AG04450 (cell line): ENCODE measurements at places on chromosomes 7 and 10. TPM values are rescaled to one million over a fixed set of nuclear protein-coding genes. Genes with fewer than 3 reads are reported as not detected.

DNA sequence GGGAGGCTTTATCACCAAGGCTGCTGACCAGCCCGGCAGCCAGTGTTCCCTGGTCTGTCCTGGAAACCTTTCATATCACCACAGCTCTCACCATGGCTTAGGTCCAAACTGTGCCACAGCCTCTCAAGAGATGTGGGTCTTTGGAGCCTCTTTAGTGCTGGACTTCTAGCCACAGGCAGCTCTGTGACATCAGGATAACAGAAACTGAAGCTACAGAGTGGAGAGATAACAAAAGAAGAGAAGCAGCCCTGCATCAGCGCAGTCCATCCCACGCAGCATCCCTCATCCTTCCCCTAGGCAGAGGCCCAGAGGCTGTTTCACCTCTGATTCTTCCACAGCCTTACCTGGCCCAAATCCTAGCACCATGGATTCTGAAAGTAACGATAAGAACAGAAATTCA is 187.9 kb upstream of the KMT2E start:
- no peak for DNase-seq

Gene IFIT1
- polyA plus RNA-seq, result 24.3 and 32.8 TPM in 2 replicates

- DNase-seq, result no peak
Measured at GRCh38 chr7:65980478-65981250, 1.3 kb downstream of the GUSB start.

Gene NKX2-3
- not detected in 2 replicates for polyA plus RNA-seq

Gene SLC18A2
- 0.01 TPM in 1 of 2 replicates, not detected in the other for polyA plus RNA-seq

- DNase-seq, result no peak
Measured at GRCh38 chr7:155517969-155518368, 28.4 kb downstream of the CNPY1 start.

Gene MACC1
- polyA plus RNA-seq, result 0.06 and 0.07 TPM in 2 replicates

GRCh38 chr7:151086802-151087244 is 548 bp downstream of the AGAP3 start:
- no peak for DNase-seq

Gene ATP5MK
- polyA plus RNA-seq, result 258 and 407 TPM in 2 replicates

GRCh38 chr10:12966067-12966466 is 35.4 kb downstream of the CCDC3 start:
- DNase-seq, result no peak

- no peak for DNase-seq
Measured at GRCh38 chr10:37490266-37490665, 364.9 kb downstream of the ANKRD30A start.

DNA sequence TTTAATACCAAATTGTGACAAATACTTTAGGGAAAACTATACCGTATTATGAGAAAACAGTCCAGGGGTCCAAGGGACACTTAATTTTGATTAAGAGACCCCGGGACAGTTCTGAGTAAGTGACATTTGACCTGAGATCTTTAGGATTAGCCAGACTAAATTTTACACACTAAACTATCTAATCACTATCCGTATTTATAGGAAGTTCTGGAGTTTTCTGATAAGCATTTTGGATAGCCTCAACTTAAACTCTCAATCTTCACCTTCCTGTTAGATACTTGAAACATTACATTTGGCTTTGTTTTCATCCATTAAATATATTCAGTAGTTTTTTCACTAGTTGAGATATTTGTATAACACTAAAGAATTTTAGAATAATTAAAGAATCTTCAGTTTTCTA is 5.4 kb downstream of the PIK3CG start:
- no peak for DNase-seq

DNA sequence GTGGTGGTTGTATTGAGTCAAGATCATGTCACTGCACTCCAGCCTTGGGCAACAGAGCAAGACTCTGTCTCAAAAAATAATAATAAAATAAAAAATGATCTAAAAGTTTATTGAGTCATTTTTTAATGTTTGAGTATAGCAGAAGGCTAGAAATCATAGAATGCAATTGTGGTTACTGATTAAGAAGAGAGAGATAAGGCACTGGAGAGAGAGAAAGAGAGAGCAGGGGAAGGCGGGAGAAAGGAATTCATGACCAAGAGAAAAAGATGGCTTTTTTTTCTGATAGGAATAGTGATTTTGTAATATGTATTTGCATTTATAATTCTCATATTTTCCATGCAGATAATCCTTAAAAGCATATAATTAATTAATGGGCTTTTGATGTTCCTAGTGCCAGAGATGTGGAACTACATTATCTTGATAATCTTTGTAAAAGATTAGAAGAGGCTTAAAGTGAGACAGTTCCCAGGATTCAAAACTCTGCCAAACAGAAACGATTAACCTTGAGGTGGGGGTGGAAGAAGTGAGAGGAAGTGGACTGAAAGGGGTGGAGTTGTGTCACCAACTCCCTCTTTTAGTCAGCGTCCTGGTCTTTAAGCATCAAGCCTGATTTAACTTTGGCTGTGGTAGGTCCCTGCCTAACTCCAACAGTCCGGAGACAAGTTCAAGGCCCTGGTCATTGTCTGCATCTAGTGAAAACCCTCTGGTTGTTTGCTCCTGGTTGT is 76.2 kb downstream of the CHN2 start:
- DNase-seq, result no peak

DNA sequence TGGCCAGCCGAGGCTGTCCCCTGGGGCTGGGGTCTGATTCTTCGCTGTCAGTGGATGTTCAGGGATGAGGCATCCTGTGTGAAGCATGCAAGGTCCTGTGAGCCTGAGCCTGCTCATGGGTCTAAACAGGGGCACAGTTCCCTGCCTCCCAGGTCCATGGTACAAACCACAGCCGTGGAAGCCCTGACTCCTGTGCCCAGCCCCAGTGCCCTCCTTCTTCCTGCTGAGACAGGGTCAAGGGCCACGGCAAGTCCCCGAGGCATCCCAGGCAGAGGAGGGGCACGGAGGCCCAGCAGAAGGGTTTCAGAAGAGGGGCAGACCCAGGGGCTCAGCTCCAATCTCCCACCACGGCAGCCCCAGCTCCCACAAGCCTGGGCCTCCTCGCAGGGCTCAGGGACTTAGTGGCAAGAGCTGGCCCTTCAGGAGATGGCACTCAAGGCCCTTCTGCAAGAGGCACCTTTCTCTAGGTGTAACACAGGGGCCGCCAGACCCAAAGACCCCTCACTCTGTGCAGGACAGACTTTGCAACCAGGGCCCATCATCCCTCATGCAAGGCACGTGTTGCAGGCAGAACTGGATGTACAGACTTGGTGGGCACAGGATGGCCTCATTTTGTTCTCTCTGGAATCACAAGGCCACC is 248.8 kb downstream of the TCERG1L start:
- no peak for DNase-seq

Gene CHAT
- not detected in 2 replicates for polyA plus RNA-seq
